ENCODE measurements at places on chromosomes 3 and 15.

DNA sequence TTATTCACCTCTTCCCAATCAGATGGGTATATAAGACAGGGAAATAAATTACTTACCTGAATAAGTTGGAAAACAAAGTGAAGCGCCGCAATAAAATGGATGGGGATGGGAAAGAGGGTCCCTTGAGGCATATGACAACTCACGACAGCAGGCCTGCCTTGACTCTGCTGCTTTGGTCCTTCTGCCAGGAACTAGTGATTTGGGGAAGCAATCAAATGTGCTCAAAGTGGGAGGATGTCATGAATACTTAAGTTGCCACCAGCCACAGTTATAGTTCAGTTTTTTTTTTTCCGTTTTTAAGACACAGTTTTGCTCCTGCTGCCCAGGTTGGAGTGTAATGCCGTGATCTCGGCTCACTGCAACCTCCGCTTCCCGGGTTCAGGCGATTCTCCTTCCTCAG is 4.6 kb downstream of the PARL start:
- no peak for DNase-seq

- no peak for DNase-seq
Observed at GRCh38 chr3:142174559-142174958, 25.2 kb upstream of the TFDP2 start.

DNA sequence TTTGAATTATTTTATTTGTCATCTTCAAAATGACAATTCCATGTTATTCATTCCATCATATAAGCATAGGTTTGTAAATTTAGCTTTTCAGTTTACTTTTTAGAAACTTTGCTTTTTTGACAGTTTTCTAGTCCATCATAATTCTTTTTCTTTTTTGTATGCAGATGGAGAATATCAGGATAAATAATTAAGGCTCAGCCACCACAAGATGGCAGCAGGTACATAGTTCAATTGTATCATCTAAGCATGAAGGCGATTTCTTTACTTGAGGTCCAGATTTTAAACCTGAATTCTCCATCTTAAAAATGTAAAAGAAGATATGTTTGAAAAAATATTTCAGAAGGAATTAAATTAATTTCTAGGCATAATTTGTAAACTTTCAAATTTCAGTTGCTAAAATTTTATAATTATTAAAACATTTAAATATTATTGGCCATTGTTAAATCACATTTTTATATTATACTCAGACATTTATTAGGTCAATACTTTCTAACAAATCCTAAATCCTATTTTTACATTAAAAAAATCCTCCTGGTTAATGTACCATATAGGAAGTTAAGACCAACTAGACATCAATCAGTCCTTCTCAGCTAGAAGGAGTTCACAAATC is 15.1 kb downstream of the PLSCR5 start:
- no peak for DNase-seq

DNA sequence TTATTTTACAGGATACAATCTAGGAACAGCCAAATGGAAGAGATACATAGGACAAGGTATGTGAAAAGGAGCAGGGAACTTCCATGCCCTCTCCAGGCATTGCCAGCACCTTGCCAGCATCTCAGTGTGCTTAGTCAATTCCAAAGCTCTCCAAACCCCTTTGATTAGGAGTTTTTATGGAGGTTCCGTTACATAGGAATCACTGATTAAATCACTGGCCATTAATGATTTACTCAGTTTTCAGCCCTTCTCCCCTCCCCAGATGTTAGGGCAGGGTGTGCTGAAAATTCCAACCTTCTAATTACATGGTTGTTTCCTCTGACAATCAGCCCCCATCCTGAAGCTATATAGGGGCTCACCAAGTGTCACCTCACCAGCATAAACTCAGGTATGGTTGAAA is 11.5 kb downstream of the MYLK start:
- DNase-seq: no peak

GRCh38 chr3:143239031-143239430 is 119.5 kb downstream of the CHST2 start:
- DNase-seq: no peak

DNA sequence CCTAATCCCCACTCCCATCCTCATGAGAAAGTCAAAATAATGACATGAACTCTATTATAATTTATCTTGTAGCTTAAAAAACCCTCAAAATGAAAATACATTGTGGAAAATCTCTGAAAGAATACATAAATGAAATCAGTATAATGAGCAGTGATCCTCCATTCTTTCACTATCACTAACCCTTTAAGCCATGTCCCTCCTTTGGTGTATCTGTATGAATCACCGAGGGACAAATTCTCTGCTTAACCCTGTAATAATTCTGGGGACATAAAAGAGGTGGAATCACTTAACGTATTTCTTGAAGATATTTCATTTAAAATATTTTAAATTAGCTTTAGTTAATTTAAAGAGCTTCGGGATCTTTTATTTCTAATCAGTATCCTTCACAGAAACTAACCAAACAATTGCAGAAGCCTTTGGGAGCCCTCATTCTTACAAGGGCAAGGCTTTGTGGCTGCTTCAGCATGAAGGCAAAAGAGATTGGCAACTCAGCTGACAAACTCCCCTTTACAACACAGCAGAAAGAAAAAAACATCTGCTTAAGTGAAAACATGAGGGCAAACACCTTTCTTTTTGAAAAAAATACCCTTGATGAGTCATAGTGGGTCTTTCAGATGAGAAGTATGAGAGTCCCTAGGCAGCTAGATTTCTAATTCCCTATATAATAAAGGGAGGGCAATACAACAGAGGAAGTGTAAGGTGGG is 44.0 kb upstream of the ALCAM start:
- no peak for DNase-seq

DNA sequence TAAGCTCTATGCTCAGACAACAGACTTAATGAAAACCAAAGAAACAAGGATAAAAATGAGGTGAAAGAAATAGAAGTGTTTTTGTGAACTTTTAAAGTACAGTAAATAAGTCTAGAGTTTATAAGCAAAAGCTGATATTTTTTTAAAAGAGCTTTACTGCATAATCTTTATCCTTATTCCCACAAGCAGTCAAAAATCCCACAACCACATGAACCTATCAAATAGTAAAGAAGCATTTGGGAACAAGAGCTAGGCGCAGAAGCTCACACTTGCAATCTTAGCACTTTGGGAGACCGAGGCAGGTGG is 103.8 kb upstream of the TJP1 start:
- no peak for DNase-seq

GRCh38 chr3:193641440-193641775 is 48.4 kb downstream of the OPA1 start:
- DNase-seq: no peak

GRCh38 chr3:101676765-101677435 is at the start of gene ZBTB11:
ZBTB11 (minus strand) TSS chr3:101677132; CDS start chr3:101676914, 218 bp downstream.
- DNase-seq: no peak

DNA sequence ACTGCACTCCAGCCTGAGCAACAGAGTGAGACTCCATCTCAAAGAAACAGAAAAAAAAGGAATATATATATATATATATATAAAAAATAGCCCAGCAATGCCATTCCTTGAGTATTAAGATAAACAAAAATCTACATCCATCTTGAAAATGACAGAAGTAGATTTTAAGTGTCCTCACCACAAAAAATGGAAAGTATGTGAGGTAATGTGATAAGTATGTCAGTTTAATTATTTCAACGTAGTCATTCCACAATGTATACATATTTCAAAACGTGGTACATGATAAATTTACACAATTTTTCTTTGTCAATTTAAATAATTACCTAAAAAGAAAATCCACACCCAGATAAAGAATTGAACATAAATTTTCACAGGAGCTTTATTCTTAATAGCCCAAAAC is 54.9 kb downstream of the HCN4 start:
- DNase-seq: no peak

DNA sequence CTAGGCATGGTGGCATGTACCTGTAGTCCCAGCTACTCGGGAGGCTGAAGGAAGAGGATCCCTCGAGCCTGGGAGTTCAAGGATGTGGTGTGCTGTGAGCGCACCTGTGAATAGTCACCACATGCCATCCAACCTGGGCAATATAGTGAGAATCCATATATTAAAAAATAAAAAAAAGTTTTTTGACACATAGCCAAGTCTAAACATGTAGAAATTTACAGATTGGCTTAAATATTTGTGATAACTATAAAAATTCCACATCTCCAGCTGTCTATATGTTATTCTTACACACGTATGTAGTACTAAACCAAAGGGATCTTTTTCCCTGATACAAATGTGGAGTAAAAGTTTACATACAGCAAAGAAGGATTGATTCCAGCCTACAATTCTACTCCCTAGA is 119.7 kb downstream of the CNTN4 start:
- DNase-seq: no peak

- DNase-seq: no peak
Observed at GRCh38 chr3:196236223-196236622, 19.9 kb downstream of the SLC51A start.

- DNase-seq: no peak
Observed at GRCh38 chr3:187406927-187407326, 38.7 kb downstream of the RTP4 start.

DNA sequence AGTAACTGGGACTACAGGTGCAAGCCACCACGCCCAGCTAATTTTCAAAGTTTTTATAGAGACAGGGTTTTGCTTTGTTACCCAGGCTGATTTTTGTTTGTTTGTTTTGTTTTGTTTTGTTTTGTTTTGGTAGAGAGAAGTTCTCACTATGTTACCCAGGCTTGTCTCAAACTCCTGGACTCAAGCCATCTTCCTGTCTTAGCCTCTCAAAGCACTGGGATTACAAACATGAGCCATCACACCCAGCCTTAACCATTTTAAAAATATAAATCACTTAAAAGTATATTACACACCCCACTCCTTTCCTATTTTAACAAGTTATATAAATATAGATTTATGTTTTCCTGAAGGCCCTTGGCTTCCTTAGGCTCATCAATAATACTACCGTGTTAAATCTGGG is 6.5 kb upstream of the DYNC1LI1 start:
- DNase-seq: no peak

DNA sequence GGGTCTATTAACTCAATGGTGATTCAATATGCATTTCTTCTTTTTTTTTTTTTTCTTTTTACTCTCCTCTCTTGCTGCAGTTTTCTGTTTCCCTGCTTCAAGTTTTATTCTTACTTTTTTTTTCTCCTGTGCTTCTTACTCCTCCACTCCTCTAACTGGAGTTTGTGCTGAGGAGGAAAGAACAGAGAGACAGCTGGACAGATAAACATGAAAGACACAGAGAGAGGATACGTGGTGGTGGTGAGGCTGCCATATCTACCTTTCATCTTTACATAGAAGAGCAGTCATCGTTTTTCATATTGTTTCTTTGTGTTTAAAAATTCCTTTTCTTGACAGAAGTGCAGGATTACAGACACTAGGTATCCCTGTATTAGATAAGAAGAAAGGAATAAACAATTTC is 262.8 kb downstream of the OTOL1 start:
- no peak for DNase-seq

DNA sequence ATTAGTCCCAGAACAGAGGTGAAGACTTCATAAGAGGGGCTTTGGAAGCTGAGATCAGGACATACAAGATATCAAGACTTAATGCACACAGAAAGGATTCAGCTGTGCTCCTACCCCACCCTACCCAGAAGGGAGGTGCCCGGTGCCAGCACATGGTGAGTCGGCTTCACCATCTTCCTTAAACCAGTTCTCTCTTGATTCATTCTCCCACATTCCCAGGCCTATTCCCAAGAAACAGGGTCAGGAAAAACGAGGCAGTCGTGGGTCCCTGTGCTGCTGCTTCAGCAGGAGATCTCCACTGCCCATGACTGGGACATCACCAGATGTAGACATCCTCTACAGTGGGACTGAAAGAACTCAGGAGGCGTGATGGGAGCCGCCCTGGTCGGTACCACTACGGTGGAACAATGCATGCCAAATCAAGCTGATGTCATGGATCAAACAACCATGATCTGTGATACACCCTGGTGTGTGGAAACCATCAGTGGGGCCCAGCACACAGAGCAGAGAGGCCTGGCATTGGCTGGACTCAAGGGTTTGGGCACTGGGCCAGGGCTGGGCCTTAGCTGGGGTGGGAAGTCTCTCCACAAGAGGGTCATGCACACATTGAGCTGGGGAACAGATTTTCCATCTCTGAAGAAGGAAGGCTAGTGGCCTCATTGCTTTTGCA is 41.9 kb downstream of the CCDC12 start:
- DNase-seq: no peak

DNA sequence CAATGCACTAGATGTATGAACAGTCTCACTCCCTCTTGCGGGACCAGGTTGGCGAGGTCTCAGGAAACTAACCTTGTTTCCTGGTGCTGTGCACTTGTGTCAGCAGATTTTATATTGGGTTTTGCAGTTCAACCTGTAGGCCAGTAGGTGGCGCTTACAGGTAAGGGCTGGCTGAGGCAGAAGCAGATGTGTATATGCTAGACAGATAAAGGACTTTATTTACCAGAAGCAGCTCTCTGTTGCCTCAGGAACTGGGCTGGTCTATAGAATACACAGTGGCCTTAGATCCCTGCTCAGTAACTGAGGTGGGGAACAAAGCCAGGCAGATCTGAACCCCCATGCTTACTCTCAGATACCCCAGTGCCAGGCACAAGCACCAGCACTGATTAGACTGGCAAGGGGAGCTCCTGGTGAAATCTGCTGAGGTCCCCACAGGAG is 296.8 kb downstream of the DOCK3 start:
- no peak for DNase-seq

GRCh38 chr3:171257251-171258203 is 202.7 kb downstream of the TNIK start:
- DNase-seq: no peak

GRCh38 chr15:80878242-80878866 is 99.2 kb downstream of the CEMIP start:
- no peak for DNase-seq

- no peak for DNase-seq
Observed at GRCh38 chr3:47804577-47804976, 1.6 kb downstream of the DHX30 start.

GRCh38 chr3:147945968-147946519 is 536.9 kb downstream of the ZIC1 start:
- DNase-seq: peak; percentile 13

DNA sequence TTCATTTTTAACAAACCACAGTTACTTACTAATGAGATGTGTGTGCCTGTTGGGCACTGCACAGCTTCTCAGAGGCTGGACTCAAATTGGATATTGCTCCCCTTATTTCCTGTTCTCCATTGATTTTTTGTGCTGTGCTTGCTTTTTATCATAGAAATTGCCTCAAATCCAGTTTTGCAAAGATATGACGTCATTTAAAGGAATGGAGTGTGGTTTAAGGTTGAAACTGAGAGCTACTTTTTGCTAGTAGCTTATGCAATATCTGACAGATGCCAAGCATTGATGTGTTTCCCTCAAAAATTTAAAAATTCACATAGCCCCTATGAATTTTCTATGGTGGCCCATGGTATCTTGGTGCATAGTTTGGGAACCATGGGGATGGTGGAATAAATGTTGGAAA is 67.7 kb upstream of the ROPN1 start:
- DNase-seq: no peak

GRCh38 chr15:23384371-23384770 is 29.8 kb downstream of the GOLGA8S start:
- DNase-seq: no peak

- DNase-seq: no peak
Observed at GRCh38 chr3:178131801-178132200, 404.4 kb upstream of the KCNMB2 start.

DNA sequence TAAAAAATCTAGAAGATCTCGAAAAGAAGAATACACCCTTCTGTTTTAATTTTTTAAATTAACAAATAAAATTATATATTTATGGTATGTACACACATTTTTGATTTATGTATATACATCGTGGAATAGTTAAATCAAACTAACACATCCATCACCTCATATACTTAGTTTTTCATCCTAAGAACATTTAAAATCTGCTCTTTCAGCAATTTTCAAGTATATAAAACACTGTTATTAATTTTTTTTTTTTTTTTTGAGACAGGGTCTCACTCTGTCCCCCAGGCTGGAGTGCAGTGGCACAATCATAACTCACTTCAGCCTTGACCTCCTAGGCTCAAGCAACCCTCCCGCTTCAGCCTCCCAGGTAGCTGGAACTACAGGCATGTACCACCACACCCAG is 32.8 kb upstream of the ACAP2 start:
- no peak for DNase-seq

Data from GOT3 (cell line).